BJ (cell line): ENCODE measurements at places on chromosomes 12 and 14.

DNA sequence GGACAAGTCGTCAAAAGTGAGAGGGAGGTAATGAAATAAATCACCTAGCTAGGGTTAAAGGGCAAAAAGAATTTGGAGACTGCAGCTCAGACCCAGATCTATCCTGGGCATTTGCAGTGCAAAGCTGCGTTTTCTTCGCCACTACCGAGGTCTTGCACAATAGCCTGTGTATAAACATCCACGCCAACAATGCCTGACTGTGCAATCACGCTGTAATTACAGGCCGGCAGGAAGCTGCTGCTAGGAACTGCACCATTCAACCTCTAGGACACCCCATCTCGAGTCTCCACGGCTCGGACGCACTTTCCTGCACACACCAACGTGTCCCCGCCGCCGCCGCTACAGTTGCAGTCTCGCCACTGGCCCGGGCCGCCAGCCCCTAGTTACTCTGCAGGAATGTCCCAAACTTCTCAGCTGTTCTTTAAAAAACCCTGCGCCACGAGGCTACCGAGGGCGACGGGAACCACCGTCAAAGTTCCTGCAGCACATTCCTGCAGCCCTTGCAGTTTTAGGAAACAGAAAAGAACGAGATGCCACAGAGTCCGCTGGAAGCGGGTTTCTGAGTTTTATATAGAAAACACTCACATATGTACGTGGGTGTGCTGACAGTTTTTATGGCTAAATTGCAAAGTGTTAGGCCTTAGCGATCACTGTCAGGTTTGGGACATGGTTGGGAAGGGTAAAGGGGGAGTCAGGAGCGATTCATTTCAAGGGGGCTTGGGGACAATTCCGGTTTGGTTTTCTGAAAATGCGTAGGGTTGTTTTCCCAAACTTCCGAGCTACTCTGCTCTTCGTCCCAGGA lies 65.6 kb upstream of the PTGR2 start:
- peak; percentile 56 for DNase-seq

DNA sequence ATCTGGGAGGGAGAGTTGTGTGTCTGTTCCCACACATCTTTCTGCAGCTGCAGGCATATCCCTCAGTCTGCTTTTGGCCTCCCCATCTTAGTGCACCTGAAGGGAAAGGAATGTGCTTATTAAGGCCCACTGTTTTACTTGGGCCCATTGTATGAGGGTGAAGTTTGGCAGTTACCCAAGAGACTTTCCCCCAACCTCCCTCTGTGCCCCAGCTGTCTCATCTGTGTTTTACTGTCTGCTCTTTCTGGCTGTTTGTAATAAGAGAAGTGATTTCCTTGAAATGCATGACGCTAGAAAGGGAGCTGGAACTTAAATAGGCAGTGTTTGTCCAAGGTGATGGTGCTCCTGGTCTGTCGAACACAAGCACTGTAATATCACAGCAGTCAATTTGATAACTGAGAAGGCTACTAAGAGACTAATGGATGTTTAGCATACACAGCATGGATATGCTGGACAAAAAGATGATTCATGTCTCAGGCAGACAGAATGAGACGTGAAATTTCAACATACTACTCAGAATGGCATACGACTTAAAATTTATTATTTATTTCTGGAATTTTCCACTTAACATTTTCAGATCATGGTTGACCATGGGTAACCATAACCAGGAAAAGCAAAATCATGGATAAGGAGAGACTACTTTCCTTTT lies 43.6 kb downstream of the FSCB start:
- no peak for DNase-seq

DNA sequence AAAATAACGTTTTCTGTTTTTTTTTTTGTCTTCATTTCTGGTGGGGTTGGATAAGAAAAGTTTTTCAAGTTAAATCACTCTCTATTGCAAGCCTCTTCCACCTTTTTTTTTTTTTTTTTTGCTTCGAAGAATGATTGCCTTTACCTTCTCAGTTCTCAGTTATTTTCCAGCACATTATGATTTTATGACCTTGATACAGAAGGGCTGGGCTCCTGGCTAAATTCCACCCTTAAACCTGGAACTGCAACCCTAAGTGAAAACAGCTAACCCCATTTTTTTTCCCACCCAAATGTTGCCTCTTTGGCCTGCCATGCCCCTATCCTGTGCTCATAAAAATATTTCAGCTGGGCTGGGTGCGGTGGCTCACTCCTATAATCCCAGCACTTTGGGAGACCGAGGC lies 31.4 kb downstream of the PSEN1 start:
- DNase-seq, result no peak

DNA sequence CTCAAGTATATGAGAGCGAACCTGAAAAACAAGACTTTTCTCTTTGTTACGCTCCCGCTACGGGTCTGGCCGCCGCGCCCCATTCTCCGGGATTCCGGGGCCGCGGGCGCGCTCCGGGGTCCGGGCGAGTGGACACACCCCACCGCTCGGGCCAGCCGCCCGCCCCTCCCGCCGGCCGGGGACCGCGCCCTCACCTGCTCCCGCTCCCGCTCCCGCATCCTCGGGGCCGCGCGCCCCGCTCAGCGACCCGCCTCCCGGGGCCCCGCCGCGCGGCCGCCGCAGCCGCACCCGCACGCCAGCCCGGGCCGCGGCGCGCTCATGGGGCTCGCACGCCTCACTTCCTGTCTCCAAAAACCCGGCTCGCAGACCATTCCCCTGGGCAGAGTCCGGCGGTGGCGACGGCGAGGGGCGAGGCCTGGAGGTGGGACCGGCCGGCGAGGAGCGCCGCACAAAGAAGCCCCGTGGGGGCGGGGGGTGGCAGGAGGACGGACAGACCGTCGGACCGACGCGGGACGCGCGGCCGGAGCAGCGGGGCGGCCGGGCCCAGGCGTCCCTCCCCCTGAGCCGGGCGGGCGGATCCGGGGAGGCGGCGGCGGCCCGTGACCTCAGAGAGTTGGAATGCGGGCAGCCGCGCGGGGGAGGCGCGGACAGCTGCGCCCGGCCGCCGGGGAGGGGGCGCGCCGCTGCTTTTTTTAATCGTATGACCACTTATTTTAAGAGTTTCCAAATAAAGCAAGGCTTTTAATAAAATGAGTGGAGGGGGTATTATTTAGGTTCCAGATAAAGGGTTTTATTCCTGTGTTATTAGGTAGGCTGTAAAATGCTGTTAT lies at the start of gene PTPN21:
Gene PTPN21, minus strand, starts transcription at position 551 of the 830 bp plus-strand sequence. CDS start 4,590 bp downstream, outside the sequence.
- no peak for DNase-seq

- DNase-seq, result peak; percentile 71
These were observed 44.7 kb downstream of the FERMT2 start for GRCh38 chr14:52906141-52906601.

DNA sequence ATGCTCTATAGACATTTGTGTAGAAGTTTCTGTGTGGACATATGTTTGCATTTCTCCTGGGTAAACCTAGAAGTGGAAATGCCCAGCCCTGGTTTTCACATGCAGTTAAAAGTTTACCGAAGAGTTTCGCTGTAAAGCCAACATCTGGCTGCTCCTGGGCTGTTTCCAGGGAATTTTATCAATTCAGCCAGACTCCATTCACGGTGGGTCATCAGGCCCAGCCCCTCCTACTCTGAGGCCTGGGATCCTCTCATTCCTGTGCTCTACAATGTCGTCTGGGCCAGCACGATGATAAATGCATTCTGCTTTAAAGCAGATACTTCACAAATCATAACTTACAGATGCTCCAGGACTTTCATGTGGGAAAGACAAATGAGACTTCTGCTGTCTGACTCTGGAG lies 7.1 kb downstream of the NUAK1 start:
- DNase-seq, result no peak

GRCh38 chr12:16618256-16618655 lies 12.3 kb upstream of the LMO3 start:
- no peak for DNase-seq

DNA sequence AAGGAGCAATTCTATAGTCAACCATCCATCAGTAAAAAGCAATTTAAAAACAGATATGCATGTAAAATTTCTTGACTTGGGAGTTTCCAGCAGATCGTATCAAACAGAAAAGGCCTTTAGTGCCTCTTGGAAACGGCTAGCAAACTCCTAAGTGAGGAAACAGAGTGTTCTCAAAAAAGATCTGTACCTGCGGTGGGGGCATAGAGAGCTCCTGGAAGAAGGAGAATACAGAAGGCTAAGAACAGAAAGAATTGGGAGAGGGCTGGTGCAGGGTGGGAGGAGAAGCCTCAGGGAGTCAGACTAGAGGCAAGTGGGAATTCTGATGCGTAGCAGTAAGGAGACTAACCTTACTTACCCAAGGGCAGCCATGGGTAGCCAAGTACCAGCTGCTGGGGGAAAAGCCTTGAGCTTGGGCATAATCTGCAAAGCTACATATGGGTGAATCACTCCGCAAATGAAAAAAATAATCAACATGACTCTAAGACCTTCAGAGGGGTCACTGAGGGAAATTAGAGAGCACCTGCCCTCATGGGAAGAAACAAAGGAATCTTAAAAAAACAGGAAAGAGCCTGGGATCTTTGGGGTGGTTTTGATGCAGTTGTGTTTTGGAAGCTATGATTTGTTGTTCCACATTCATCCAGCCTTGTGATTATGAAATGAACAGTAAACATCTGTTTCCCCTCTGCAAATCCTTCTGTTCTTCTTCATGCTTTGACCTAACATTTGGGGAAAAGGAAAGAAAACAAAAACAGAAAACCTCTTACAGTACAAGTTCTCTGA lies 10.4 kb downstream of the RHOJ start:
- DNase-seq, result no peak

- DNase-seq, result no peak
These were observed 23.3 kb downstream of the CHGA start for GRCh38 chr14:92945959-92946846.

- DNase-seq, result no peak
These were observed 19.7 kb downstream of the PLEKHG3 start for GRCh38 chr14:64723691-64724577.

DNA sequence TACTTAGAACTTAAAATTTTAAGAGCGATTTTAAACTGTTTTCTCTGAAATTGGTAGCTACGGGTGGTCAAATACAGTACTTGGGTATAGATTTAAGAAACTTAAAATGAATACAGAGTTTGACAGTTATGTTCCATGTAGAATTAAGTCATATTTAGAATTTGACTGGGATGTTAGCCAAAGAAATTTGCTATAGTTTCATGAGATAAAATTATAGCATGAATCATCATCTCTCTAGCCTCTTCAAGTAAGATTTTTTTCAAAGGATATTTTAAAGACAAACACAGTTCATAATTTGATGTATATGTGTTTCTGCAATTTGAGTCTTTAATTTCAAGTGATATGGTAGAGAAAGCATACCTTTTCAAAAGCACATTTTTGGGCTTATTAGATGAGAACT lies 41.0 kb downstream of the ZCRB1 start:
- DNase-seq, result no peak

DNA sequence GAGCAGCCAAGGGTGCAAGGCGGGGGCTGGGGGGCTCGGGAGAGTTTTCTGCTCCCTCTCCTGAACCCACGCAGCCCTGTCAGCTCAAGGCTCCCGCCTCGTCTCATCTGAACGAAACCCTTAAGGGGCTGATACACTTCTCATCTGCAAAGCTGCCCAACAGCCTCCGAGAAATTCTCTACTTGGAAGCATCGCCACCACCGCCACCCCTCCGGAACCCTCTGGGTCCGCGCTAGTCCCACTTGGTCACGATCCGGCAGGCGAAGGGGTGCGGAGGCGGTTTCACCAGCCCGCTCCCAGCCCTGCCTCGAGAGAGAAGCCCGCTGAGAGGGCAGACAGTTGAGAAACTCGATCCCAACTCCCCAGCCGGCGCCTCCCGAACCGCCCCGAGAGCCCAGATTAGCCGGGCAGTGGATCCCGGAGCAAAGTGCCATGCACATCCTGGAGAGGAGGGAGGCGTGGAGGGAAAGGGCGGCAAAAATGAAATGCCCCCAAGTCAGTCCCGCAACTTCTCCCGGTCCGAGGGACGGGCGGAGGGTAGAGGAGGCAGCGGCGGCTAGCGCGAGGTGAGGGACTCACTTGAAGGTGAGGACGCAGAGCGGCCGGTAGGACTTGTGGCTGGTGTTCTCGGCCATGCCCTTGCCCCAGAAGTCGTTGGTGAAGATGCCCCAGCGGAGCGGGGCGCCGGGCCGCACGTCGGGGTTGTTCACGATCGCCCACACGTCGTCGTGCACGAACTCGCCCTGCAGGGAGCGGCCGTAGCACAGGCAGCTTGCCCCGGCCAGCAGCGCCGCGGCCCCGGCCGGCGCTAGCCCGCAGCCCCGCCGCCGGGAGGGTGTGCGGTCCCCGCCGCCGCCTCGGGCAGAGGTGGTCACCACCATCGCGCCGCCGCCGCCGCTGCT lies 620 bp downstream of the TMTC1 start:
- DNase-seq, result no peak

DNA sequence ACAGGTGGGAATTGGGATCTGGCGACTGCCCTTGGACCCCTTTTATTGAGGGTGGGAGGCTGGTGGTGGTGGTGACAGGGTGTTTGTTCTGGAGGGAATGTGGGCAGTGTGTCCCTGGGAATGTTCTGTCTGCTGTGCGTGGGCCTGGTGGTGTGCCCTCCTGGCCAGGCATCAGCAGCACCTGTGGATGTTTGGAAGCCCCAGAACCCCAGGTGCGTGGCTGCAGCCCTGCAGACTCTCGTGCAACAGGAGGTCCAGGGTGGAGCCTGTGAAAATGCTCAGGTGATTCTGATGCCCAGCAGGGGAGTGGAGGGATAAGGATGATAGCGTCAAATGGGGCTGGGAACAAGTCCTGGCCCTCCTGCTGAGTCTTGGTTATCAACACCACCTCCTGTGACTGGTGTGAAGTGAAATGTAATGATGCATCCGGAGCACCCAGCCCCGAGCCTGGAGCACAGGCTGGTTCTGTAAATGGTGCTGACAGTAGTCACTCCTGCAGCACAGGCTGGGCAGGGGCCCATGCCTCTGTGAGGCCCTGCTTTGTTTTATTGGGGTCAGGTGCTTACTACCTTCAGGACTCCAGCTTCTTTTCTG lies 176.6 kb downstream of the TSPAN9 start:
- no peak for DNase-seq

GRCh38 chr12:121318121-121318520 lies 21.6 kb upstream of the CAMKK2 start:
- DNase-seq, result no peak

DNA sequence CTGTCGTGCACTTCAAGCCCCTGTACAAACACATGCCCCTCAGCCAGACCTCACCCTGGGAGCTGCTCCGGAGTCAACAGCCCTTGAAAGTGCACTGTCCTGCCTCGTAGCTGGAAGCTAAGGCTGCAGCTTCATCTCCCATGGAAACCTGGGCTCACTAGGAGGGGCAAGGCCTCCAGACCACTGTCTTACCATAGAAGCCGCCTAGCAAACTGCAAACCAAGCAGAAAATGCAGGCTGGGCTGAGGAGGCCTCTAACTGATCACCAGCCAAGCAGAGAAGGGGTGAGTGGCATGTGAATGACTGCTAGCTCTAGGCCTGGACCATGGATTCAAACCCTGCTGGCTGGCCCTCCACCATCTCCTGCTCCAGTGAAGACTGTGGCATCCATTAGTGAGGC lies 340.2 kb downstream of the CACNA1C start:
- DNase-seq, result no peak

DNA sequence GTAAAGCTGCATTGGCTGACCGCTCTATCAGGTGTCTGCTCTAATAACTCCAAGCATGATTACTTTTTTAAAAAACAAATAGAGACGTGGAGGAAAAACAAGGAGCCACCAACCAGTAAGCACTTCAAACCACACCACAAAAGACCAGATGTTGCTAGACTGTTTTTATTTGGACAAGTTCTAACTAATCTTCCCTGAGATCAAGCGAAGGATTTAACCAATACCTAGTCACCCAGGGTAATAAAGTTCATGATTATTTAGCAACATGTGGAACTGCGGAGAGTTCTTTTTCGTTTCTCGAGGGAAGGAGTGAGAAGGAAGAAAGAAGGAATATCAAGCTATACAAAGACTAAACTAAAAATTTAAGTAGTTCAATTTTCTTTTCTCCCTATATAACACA lies 288.1 kb downstream of the DUSP6 start:
- DNase-seq, result no peak

GRCh38 chr14:22423958-22424357 lies 165.1 kb downstream of the DAD1 start:
- DNase-seq, result no peak
